ENCODE measurements at places on chromosomes 5 and 9.

DNA sequence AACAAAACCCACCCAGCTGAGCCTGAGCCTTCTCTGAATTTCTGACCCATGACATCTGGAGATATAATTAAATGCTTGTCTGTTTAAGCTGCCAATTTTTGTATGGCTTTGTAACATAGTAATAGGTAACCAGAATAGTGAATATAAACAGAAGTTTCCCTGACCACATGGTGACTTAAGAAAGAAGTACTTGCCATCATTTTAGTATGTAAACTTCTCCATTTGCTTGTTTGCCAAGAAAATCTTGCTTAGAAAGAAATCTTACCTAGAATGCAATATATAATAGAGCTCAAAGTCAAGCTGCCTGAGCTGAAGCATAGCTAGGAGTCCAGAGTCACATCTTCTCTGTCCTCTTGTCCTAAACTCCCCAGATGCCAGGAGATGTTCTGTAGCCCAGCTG is 117.0 kb downstream of the PCSK1 start:
- DNase-seq, result no peak

DNA sequence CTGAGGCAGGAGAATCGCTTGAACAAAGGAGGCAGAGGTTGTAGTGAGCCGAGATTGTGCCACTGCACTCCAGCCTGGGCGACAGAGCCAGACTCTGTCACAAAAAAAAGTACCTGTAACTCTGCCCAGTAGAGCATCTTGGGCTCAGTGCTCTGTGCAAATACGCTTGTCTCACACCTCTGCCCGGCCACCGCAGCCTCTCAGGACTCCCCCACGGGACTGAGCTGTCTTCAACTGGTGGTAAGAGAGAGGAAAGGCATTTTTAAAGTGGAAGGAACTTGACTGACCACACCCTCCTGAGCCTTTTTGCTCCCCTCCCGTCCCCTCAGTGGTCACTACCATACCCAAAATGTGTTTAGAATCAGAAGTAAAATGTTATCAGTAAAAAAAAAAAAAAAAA is 174.3 kb upstream of the PIK3R1 start:
- no peak for DNase-seq

GRCh38 chr9:88694625-88695024 is 159.6 kb downstream of the NXNL2 start:
- no peak for DNase-seq

- DNase-seq, result no peak
Observed at GRCh38 chr9:86464242-86464641, 110.0 kb upstream of the TUT7 start.

DNA sequence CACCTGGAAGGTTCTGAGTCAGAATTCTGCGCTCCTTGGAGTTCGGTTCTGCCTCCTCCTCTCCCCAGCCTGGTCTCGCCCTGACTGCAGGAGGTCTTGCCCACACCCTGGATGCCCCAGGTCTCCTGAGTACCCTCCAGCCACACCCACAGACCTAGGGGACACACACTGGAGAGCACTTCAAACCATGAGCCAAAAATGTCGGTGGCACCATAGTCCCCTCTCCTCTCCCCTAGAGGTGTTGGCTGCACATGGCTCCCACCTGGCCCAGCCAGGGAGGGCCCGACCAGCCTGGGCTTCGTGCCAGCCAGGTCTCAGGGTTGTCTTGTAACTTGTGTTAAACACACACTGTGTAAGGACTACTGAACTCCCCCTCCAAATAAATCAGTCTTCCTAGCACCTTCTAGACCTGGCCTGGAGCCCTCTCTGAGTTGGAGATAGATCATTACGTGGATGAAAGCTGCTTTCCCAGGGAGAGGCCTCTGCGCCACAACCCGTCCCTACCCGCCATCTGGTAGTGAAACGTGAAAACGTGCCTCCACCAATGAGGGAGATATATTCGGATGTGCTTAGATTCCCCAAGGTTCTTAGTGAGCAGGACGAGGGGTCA is 49.9 kb upstream of the CTSL start:
- DNase-seq, result no peak

DNA sequence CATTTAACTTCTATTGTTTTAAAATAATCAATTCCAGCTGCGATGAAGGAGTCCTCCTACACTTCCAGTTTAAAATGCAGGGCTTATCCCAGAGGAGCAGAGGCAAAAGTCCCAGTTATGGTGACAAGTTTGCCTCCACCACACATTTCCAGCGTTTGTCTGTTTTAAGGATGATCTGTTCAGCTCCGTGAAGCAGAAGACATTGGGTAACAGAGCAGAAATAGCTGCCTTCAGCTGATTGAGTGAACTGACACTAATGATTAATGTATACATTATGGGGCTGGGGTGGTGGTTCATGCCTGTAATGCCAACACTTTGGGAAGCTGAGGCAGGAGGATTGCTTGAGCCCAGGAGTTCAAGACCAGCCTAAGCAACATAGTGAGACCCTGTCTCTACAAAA is 127.6 kb downstream of the HSD17B3 start:
- DNase-seq, result no peak

GRCh38 chr5:8721536-8721935 is 824.3 kb downstream of the SEMA5A start:
- DNase-seq, result no peak

GRCh38 chr9:111038331-111039230 is at the start of gene LPAR1:
LPAR1 (minus strand) TSS chr9:111038470; CDS start chr9:110972117, 66,353 bp downstream.
- no peak for DNase-seq

DNA sequence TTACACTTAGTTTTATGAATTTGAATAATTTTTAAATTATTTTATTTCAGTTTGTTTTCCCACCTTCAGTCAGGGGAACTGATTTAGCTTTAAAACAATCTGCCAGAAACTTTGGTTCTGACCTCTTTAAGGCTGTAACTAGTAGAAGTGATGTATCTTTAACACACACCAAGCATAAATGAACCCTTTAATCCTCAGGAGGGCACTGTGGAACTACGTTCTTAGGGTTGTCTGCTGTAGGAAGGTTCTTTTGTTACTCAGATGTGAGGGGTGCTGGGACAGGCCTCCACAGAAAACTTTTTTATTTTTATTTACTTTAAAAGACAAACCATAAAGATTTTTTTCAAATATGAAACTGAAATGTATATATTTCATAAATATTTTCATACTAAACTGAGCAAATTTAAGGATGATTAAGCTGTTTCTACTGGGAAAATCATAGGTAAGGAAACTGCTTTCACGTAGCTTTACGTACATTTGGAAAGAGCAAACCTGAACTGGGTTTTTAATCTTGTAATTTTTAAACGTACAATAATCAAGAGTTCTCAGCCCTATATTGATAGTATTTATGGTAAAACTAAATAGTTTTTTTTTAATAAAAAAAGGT is 5.3 kb downstream of the KLF4 start:
- DNase-seq, result no peak

All from cortex of kidney (tissue), 1 donor.